Myocyte (in vitro differentiated cells): ENCODE measurements at places on chromosomes 12 and 14. TPM values are rescaled to one million over a fixed set of nuclear protein-coding genes. Genes with fewer than 3 reads are reported as not detected.

DNA sequence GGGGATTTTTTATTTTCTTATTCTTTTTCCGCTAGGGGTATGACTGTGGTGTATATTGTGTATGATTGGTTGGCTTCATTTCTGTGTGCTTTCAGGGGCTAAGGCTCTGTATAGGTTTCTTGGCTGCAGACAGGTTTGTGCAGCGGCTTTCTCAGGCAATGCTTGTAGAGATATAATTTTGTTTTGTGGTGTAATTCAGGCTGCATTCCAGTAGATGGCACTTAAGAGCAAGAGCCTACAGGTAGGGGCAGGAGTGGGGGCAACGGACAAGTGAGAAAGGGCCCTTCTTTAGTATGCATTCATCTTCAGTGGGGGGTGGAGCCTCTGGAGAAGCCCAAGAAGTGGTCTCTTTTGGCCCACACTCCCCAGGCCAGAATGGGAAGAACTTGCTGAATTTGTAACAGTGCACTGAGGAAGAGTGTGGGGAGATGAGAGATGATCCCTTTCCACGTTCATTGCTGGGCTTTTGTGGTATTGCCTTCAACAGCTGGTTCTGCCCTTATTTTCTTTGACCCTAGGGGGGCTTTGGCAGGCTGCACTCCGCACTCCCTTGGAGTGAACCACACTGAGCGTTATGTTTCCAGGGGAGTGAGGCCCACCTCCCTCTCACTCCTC lies 78.6 kb downstream of the IFNG-AS1 start:
- no peak for DNase-seq

The ZNF385A gene
- 2.3 and 4.1 TPM in 2 replicates for total RNA-seq

The RNASE3 gene
- not detected in 2 replicates for total RNA-seq

The RPAP3 gene
- total RNA-seq: 16.3 and 19.7 TPM in 2 replicates

The MSI1 gene
- total RNA-seq: 0.35 TPM in 1 of 2 replicates, not detected in the other

The GAS2L3 gene
- 5.3 and 10.4 TPM in 2 replicates for total RNA-seq
